ENCODE measurements at places on chromosomes 1 and 21.

GRCh38 chr1:209160230-209160629 is 423.3 kb upstream of the CAMK1G start:
- DNase-seq = no peak

- DNase-seq = no peak
Observed at GRCh38 chr1:11573116-11573692, 81.0 kb downstream of the FBXO2 start.

DNA sequence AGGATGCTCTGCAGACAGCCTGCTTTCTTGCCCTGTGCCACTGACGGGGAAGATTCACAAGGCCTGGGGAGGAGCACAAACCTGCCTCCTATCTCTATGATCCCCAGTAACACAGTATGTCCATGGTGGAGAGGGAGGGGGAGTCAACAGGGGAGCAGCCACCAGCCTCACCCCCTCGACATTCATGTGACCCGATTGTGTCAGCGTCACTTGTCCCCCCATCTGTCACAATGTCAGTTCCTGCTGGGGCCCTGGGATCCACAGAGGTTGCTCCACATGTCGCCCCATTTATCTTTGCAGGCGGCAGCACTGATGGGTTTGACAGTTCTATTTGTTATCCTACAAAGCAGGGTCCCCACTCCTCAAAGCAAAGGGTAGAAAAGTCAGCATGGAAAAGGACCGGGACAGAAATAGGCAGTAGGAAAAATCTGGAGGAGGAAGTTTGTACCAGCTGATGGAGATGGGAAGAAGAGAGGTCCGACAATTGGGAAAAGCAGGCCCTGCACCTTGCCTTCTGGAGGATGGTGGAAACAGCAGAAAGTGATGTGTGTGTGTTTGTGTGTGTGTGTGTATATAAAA is 130.9 kb downstream of the SEC16B start:
- no peak for DNase-seq

GRCh38 chr1:95323123-95323522 is 89.1 kb downstream of the RWDD3 start:
- no peak for DNase-seq

DNA sequence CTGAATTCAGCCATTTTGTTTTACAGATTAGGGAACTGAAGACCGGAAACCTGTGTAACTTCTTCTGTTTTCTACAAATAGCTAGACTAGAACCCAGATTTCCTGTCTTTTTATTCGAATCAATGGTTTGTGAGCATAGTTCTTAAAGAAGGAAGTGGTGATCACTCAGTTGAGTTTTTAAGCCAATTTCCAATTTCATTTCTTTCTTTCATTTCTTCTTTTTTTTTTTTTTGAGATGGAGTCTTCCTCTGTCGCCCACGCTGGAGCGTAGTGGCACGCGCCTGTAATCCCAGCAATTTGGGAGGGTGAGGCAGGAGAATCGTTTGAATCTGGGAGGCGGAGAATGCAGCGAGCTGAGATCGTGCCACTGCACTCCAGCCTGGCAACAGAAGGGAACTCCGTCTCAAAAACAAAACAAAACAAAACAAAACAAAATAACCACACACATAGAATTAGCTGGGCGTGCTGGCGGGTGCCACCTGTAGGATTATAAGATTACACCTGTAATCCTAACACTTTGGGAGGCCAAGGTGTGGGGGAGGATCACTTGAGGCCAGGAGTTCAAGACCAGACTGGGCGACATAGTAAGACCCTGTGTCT is 3.0 kb upstream of the MDM4 start:
- no peak for DNase-seq

GRCh38 chr1:22347854-22348760 is 103.5 kb upstream of the ZBTB40 start:
- DNase-seq = no peak

DNA sequence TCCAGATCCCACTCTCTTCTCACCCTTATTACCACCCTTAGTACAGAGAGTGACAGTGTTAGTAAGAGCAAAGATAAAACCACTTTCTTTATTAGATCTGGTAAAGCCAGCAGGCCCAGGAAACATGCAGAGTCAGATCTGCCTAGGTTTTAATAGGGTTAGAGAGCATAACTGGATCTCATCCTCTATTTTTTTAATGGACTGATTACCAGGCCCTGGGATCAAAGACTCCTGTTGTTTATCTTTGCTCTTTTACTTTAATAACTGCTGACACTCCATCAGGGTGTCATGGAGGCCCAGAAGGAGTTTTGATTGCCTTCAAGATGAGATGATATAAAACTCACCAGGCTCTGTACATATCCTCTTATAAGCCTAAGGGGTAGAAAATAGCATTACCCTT is 45.3 kb upstream of the RGS5 start:
- no peak for DNase-seq

DNA sequence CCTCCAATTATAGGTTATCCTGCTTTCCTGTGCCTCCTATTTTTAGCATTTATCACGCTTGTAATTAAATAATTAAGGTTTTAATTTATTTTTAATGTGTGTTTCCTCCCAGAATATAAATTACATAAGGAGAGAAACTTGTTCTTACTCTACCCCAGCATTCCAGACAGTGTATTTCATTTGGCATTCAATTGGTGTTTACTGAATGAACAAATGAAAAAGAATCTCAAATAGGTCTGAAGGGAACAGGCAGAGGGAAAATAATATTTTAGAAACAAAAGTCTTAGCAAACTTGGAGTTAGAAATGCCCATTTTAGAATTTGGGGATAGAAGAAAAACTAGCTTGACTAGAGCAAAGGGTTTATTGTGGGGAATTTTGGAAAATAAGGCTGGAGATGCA is 9.9 kb upstream of the RSRP1 start:
- no peak for DNase-seq

All from cortex of kidney (tissue), 1 donor.